ENCODE measurements at places on chromosomes 1 and 21.

- no peak for DNase-seq
Measured at GRCh38 chr1:68210027-68210426, 22.3 kb downstream of the WLS start.

GRCh38 chr1:166184897-166185296, 18.1 kb upstream of the FAM78B start:
- DNase-seq = no peak

DNA sequence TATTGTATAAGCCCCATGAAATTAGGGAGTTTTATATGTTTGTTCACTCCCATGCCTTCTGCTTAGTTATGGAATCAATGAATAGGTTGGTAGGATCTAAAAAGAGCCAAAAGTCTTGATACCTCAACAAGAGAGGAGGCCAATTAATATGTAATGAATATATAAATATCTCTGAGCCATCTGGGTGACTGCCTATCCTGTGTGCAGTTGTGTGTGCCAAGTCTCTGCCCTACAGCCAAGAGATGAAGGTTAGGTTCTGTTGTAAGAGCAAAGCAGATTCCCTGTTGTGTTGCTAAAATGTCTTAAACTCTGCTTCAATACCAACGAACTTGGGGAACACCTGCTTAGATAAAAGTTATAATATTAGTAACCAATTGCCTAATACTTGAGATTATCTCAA, 61.8 kb upstream of the GORAB start:
- no peak for DNase-seq

- DNase-seq = no peak
Measured at GRCh38 chr1:61428146-61428545, 296.8 kb downstream of the TM2D1 start.

- no peak for DNase-seq
Measured at GRCh38 chr1:247324204-247324787, 7.4 kb downstream of the ZNF496 start.

DNA sequence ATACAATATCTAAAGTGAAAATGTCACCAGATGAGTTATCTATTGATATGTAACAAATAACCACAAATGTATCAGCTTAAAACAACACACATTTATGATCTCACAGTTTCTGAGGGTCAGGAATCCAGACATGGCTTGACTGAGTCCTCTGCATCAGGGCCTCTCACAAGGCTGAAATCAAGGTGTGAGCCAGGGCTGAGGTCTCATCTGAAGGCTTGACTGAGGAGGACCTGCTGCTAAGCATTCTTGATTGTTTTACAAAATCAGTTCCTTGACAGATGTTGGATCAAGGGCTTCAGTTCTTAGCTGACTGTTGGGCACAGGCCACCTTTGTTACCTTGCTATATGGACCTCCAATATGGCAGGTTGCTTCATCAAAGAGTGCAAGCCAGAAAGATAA, 483.7 kb downstream of the CAMTA1 start:
- DNase-seq = no peak

- no peak for DNase-seq
Measured at GRCh38 chr1:151574575-151575529, 34.7 kb downstream of the TUFT1 start.

DNA sequence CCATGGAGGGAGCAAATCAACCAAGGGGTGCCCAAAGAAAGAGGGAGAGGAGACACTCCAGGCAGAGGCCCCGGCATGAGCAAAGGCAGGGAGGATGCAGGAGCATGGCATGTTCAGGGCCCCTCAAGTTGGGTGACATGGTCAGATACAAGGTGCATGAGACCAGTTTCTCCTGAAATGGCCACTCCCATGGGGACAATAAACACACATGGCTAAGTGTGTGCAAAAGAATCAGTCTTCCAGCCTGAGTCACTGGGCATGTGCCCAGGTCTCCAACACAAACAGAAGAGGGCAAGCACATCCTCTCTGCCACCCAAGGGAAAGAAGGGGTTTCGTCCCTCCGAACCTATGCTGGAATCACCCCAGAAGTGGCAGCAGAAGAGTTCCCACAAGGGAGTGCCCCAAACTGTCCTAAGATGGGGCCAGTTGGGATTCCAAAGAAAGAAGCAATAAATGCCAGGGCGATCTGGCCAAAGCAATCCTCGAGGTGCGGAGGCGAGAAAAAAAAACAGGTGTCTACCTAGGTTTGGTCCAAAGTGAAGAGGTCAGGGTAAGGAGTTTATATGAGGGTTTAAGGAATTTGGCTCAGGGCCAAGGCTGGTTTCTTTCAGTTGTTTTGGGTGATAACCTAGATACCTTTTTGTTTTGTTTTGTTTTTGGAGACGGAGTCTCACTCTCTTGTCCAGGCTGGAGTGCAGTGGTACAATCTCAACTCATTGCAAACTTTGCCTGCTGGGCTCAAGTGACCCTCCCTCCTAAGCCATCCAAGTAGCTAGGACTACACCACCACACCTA, 13.2 kb downstream of the CASP9 start:
- DNase-seq = no peak

- DNase-seq = no peak
Measured at GRCh38 chr1:24047110-24047477, 64.8 kb downstream of the MYOM3 start.

- no peak for DNase-seq
Measured at GRCh38 chr1:231643071-231643934, 16.7 kb downstream of the DISC1 start.

DNA sequence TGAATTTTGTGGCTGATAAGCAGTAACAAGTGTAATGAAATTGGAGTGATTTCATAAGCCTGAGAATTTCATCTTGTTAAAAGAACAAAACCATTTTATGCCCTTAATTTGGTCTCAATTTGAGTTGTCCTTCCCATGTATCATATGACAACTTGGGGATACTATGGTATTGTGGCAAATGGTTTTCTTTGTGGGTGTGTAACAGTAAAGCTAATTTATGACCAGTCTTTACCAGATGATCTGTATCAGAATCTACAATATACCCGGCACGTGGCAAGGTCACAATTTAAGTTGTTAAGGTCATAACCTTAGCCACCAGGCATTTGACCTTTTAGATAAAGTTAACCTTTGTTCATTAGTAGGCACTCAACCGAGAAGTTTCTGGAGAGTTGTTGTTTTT, 9.1 kb downstream of the NFIA start:
- no peak for DNase-seq

Measured in DMS79 (cell line).